WTC11 (cell line): ENCODE measurements at places on chromosomes 3 and 15. TPM values are rescaled to one million over a fixed set of nuclear protein-coding genes. Genes with fewer than 3 reads are reported as not detected.

DNA sequence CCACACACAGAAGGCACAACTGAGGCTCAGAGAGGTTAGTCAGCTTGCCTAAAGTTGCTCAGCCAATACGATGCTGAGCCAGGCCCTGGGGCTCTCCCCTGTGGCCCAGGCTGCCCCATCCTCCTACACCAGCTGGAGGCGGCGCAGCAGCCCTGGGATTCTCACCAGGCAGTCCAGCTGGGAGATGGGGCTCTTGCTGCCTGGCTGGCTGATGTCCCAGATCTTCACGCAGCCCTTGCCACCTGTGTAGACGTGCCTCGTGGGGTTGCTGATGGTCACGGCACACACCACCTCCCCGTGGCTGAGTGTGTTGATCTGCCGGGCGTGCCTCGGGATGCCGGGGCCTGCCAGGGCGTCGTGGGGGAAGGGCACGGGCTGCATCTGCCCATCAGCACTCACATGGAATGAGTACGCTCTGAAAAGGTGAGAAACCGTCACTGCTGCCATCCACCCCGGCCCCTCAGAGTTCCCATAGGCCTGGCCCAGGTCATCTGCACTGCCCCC, 42.8 kb downstream of the TLE3 start:
- H3K4me3 ChIP-seq: no peak overlapping the region
- peak; percentile 3 for DNase-seq
- H3K36me3 ChIP-seq: peaks cover 72% of the 10 kb centered on the region
- no peak overlapping the region; the same call in 1 of the 2 replicates for H3K27ac ChIP-seq

DNA sequence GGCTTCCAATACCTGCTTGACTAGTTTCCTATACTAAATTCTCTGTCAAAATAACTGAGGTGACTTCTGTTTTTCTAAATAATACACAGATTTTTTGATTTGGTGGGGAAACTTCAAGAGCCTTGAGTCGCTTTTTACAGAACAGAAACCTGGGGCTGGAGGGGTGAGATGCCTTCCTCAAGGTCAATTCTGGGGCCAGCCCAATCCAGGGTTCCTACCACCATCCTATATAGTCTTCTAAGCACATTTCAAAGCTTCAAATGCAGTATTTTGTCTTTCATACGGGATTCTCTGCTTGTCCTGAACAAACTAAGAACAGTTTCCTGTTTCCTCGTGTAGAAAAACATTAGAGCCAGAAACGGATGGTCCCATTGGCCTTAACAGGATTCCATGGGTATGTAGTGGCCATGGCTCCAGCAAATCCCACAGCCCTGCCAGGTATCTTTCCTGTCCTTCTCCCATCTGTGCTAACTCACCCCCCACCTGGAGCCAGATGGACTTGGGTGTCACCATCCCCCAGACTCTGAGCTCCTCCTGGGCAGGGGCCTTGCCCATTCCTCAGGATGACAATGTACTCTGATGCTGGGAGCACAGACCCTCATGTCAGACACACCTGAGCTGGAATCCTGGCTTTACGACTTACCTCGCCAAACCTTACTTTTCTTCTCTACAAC, 146.9 kb downstream of the KLF13 start:
- no peak overlapping the region for H3K27ac ChIP-seq
- no peak overlapping the region for H3K4me3 ChIP-seq
- H3K4me1 ChIP-seq: peaks cover 6% of the 10 kb centered on the region
- no peaks in the 10 kb centered on the region for H3K27me3 ChIP-seq

DNA sequence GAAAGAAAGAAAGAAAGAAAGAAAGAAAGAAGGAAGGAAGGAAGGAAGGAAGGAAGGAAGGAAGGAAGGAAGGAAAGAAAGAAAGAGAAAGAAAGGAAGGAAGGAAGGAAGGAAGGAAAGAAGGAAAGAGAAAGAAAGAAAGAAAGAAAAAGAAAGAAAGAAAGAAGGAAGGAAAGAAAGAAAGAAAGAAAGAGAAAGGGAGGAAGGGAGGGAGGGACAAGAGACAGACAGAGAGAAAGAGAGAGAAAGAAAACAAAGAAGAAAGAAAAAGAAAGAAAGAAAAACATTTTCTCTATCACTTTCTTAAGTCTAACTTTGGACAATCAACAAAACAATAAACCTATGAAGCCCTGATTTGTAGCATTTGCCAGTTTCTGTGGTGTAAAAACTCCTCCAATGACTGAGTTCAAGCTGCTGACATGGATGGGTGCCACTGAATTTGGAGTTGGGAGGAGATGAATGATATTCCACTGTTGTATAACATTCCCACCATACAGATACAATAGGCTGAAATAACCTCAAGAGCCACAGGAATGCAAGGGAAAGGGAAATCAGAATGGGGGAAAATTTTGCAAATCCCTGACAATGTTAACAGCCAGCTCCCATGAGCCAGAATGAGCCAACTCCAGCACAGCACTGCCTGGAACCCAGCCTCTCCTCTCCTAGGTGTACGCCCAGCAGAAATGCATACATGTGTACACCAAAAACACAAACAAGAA, 15.0 kb upstream of the RTP3 start:
- DNase-seq: no peak
- no peak overlapping the region for H3K27ac ChIP-seq
- no peaks in the 10 kb centered on the region for H3K36me3 ChIP-seq
- no peak overlapping the region for H3K4me3 ChIP-seq

GRCh38 chr3:157099326-157100095, 60.4 kb downstream of the CCNL1 start:
- H3K27me3 ChIP-seq: no peaks in the 10 kb centered on the region
- H3K27ac ChIP-seq: no peak overlapping the region
- H3K4me3 ChIP-seq: no peak overlapping the region
- no peak for DNase-seq
- H3K4me1 ChIP-seq: peaks cover 10% of the 10 kb centered on the region; the same call in 1 of the 2 replicates

CLDN18 gene
- total RNA-seq: 0.13 to 0.23 TPM (median 0.16 TPM) in 3 replicates

DNA sequence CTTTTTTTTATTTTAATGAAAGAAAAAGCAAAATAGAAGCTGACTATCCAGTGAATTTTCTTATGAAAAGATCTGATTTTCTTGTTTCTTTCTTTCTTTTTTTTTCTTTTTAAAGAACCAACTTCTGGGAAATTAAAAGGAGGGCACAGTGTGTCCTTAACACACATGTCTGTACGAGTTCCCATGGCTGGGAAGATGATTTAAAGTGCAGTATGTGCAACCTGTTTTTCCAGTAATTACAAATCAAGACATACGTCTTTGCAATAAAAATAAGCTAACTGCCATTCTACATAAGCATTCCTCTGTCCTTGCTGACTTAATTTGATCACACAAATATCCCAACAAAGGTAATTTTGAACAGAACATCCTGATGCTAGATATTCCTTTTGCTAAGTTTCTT, 416.1 kb downstream of the ROBO1 start:
- H3K4me1 ChIP-seq: peaks cover 4% of the 10 kb centered on the region
- no peaks in the 10 kb centered on the region for H3K36me3 ChIP-seq
- no peak overlapping the region for H3K4me3 ChIP-seq
- no peaks in the 10 kb centered on the region for H3K27me3 ChIP-seq
- no peak overlapping the region for H3K27ac ChIP-seq
- no peak for DNase-seq

DNA sequence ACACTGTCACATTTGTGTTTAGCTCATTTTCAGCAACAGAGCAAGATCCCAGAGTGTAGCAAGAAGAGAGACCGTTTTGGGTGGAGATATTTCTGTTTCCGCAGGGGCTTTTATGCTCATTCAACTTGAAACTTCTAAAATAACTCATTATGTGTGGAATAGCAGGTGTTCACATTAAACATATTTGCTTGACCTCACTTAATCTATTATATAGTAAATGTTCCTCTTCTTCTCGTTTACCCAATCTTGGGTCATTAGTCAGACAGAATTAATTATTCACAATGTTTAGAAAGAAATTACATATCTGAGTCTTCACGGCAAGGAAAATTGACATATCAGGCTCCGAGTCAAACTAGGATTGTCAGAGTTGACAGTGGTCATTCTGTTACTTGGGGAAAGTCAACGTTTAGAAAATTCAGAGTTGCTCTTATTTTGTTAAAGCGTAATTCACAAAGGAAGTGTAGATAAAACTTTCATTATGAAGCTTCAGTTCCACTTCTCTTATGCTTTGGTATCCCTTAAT, 222.9 kb downstream of the TPRG1 start:
- H3K27me3 ChIP-seq: no peaks in the 10 kb centered on the region
- H3K36me3 ChIP-seq: no peaks in the 10 kb centered on the region
- no peak for DNase-seq
- no peak overlapping the region for H3K4me3 ChIP-seq
- no peaks in the 10 kb centered on the region for H3K4me1 ChIP-seq

TRIP4 gene
- 12.9 to 15.7 TPM (median 15.4 TPM) in 3 replicates for total RNA-seq

- DNase-seq: no peak
- no peak overlapping the region for H3K4me3 ChIP-seq
- H3K36me3 ChIP-seq: no peaks in the 10 kb centered on the region
- 0 out of 2 replicates have a peak overlapping the region, but pooled peaks have one; percentile 43 for H3K27ac ChIP-seq
- no peaks in the 10 kb centered on the region for H3K27me3 ChIP-seq
- peaks cover 4% of the 10 kb centered on the region for H3K4me1 ChIP-seq
These were observed 129.7 kb downstream of the NR2E3 start for GRCh38 chr15:71939981-71940588.

DNA sequence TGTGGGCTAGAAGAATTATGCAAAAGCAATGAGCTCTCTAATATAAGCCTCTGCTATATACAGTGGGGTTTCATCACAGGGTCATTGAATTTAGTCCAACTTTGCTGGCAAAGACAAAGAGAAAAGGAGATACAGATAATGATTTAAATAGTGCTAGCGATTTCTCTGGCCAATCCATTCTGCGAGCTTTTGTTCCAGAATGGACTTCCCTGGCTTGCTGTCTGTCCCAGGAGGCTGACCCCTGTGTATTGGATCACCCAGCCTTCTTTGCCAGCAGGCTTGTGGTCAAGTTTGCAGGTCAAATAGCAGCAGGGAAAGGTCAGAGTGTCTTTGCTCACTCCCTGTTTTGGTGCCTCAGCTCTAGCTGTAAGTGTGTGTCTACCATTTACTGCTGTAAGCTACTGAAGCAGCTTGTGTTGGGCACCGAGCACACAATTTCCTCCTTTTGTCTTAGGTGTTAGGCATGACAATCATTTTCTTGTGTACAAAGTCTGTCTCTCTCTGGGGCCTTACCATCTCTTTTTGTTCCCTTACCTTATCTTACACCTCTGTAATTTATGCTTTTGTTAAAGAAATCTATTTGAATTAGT, 55.7 kb downstream of the UNC13C start:
- H3K36me3 ChIP-seq: no peaks in the 10 kb centered on the region; the same call in 1 of the 2 replicates
- peaks cover 13% of the 10 kb centered on the region for H3K4me1 ChIP-seq
- no peak overlapping the region for H3K4me3 ChIP-seq
- no peak overlapping the region for H3K27ac ChIP-seq

- H3K4me3 ChIP-seq: no peak overlapping the region
- H3K36me3 ChIP-seq: peaks cover 16% of the 10 kb centered on the region
These were observed 140.7 kb downstream of the MECOM start for GRCh38 chr3:169522595-169523529.

BFSP2 gene
- 0.44 TPM in 1 of 3 replicates, not detected in the others for total RNA-seq

PAQR5 gene
- 9.4 to 11.5 TPM (median 11.4 TPM) in 3 replicates for total RNA-seq

DNA sequence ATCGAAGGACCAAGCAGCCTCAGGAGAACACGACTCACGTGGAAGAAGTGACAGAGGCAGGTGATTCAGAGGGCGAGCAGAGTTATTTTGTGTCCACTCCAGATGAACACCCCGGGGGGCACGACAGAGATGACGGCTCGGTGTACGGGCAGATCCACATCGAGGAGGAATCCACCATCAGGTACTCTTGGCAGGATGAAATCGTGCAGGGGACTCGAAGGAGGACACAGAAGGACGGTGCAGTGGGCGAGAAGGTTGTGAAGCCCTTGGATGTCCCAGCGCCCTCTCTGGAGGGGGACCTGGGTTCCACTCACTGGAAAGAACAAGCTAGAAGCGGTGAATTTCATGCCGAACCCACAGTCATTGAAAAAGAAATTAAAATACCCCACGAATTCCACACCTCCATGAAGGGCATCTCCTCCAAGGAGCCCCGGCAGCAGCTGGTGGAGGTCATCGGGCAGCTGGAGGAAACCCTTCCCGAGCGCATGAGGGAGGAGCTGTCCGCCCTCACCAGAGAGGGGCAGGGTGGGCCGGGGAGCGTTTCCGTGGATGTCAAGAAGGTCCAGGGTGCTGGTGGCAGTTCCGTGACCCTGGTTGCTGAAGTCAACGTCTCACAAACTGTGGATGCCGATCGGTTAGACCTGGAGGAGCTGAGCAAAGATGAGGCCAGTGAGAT, 26.0 kb downstream of the SYNM start:
- DNase-seq: no peak
- no peaks in the 10 kb centered on the region for H3K36me3 ChIP-seq
- H3K27me3 ChIP-seq: no peaks in the 10 kb centered on the region
- H3K4me3 ChIP-seq: no peak overlapping the region
- no peaks in the 10 kb centered on the region for H3K4me1 ChIP-seq
- H3K27ac ChIP-seq: no peak overlapping the region

DNA sequence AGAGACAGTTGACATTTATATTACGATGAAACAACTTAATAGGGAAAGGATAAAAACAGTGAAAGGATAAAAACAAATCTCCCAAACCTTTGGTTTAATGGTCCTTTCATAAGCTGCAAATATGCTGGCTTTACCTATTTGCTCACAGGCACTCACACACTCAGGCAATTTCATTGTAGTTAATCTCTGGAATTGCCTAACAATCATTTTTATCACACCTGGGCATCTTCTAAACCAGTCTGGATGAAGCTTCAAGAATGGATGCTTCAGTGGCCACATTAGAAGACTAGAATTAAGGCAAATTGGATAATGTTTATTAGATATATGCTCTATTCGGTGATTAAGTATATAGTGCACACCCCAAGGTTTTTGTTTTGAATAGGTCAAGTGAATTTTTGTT, 13.5 kb downstream of the OSBPL10 start:
- H3K27me3 ChIP-seq: no peaks in the 10 kb centered on the region
- no peak overlapping the region for H3K27ac ChIP-seq
- H3K36me3 ChIP-seq: peaks cover 4% of the 10 kb centered on the region; the same call in 1 of the 2 replicates
- DNase-seq: no peak
- H3K4me1 ChIP-seq: peaks cover 76% of the 10 kb centered on the region

DNA sequence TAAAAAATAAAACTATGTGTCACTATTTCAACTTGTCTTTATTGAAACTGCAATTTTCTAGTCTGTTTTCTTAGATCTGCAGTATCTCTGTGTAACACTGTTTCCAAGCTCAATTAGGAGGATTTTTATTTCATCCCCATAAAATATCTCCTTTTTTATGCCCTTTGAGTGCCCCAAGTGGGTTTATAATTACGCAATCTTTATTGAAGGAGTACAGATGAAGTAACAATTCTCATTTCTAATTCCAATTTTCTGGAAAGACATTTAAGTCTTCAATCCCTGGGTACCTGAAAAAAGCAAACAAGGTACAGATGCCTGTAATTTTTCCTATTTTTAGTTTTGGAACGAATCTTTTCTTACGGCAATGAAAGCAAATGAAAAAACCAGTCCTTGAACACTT, 61.3 kb downstream of the CYP19A1 start:
- H3K4me3 ChIP-seq: no peak overlapping the region
- no peaks in the 10 kb centered on the region for H3K36me3 ChIP-seq
- H3K27ac ChIP-seq: no peak overlapping the region
- peaks cover 2% of the 10 kb centered on the region; the same call in 1 of the 2 replicates for H3K27me3 ChIP-seq
- DNase-seq: no peak
- H3K4me1 ChIP-seq: no peaks in the 10 kb centered on the region

- no peak overlapping the region for H3K4me3 ChIP-seq
- peaks cover 23% of the 10 kb centered on the region for H3K4me1 ChIP-seq
- DNase-seq: no peak
- H3K36me3 ChIP-seq: no peaks in the 10 kb centered on the region
- no peaks in the 10 kb centered on the region for H3K27me3 ChIP-seq
These were observed 117.2 kb downstream of the TLE3 start for GRCh38 chr15:69980341-69981059.

ROPN1 gene
- total RNA-seq: not detected in 3 replicates
